ENCODE measurements at places on chromosomes 2 and 18. TPM values are rescaled to one million over a fixed set of nuclear protein-coding genes. Genes with fewer than 3 reads are reported as not detected.

The SLC16A14 gene
- 1.0 TPM for total RNA-seq

The TMEM163 gene
- total RNA-seq, result not detected

The SLC5A7 gene
- total RNA-seq, result not detected

The SKOR2 gene
- total RNA-seq, result not detected

The INPP4A gene
- 31.9 TPM for total RNA-seq

The CABLES1 gene
- total RNA-seq, result 11.8 TPM

The MAP4K3 gene
- total RNA-seq, result 6.4 TPM

The IL37 gene
- not detected for total RNA-seq

GRCh38 chr2:102266204-102266603 is 45.2 kb upstream of the IL1RL1 start:
- H3K27ac ChIP-seq, result no peak overlapping the region
- H3K4me1 ChIP-seq, result peaks cover 11% of the 10 kb centered on the region
- no peak overlapping the region for H3K4me3 ChIP-seq
- DNase-seq, result no peak

DNA sequence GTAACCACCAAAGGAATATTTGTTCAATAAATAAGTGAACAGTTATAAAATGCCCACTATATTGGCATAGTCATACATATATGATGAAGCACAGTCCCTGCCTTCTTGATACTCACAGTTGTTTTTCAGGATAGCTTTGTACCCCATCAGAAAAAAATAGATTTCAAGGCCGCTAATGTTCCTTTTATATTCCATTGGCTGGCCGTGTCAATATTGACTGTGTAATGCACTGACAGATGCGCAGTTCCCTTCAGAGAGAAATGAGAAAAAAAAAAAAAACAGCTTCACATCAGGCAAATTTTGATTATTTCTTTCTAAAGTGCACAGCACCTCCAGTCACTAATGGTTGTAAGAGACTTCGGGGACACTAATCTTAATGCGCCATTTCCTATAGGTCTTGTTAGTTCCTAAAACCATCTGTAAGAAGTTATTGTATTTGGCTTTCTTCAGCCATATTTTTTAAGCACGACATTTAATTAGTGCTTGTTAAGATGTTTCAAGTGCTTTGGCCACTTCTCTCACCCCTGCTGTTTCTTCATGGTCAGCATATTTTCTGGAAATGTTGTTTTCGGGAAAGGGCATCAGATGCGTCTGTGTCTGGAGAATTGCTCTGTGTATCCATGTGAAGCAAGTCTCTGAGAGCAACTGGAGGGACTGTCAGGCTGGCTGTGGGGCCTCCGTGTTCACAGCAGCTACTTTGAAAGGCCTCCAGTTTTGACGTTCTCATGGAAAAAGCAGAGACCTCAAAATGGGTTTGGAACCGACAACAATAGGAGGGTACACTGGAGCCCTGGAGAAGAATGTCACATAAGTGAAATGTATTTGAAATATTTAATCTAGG is 378.3 kb downstream of the MTX2 start:
- H3K4me3 ChIP-seq, result no peak overlapping the region
- H3K27ac ChIP-seq, result no peak overlapping the region
- peaks cover 70% of the 10 kb centered on the region for H3K27me3 ChIP-seq
- H3K36me3 ChIP-seq, result no peaks in the 10 kb centered on the region

DNA sequence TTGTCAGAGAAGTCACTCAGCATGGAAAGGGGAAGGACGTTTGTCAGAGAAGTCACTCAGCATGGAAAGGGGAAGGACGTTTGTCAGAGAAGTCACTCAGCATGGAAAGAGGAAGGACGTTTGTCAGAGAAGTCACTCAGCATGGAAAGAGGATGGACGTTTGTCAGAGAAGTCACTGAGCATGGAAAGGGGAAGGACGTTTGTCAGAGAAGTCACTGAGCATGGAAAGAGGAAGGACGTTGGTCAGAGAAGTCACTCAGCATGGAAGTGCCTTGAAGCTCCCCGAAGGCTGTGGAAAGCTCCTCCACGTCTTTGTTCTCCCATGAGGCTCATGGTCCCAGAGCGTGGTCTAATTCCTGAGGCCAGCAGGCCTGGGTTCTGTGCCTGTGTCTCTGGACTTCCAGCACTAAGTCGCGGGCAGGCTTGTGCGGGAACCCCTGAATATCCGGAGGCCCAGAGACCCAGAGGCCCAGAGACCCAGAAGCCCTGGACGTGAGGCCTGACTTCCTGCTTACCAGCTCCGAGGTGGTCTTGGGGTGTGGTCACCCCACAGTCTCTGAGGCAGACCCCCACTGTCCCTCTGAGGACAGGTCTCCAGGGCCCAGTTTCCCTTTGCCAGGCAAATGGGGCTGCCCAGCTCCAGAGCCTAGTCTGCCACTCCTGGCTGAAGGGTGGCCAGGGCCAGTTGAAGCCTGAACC is 70.4 kb upstream of the TWIST2 start:
- H3K27ac ChIP-seq, result no peak overlapping the region
- peaks cover 13% of the 10 kb centered on the region for H3K27me3 ChIP-seq
- DNase-seq, result no peak
- no peaks in the 10 kb centered on the region for H3K4me1 ChIP-seq
- no peak overlapping the region for H3K4me3 ChIP-seq

- no peaks in the 10 kb centered on the region for H3K27me3 ChIP-seq
- no peak for DNase-seq
- no peak overlapping the region for H3K27ac ChIP-seq
- no peaks in the 10 kb centered on the region for H3K36me3 ChIP-seq
These were observed 10.5 kb upstream of the KLF7 start for GRCh38 chr2:207176247-207176646.

- no peaks in the 10 kb centered on the region for H3K4me1 ChIP-seq
- H3K27me3 ChIP-seq, result no peaks in the 10 kb centered on the region
- H3K27ac ChIP-seq, result no peak overlapping the region
- no peaks in the 10 kb centered on the region for H3K36me3 ChIP-seq
- no peak overlapping the region for H3K4me3 ChIP-seq
These were observed 669.1 kb downstream of the GALR1 start for GRCh38 chr18:77918730-77919129.

DNA sequence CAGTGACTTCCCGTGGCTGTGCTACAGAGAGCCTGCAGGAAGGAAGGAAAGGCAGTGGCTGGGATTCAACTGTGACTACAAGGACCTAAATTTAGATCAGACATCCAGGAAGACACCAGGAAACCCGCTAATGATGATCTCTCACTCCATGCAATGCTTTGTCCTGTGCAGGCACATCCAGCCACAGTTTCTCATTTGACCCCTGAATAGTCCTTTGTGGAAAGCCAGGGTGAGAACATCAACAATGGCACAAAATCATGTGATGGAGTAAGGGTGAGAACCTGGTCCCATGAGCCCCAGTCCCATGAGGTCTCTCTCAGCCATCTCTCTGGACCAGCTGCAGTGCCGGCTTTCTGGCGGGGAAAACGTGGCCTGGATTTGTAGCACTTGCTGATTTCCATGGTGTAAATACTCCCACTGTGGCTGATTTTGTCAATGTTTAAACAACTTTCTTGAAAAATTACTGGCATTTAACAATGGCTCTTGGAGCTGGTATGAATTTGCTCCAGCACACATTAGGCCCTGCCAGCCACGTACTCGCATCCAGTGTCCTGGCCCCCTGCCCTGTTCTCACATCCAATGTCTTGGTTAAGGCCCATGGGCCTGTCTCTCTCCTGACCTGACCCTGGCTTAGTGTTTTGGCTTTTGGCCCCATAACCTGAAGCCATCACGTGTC is 159.0 kb upstream of the HAAO start:
- H3K27me3 ChIP-seq, result no peaks in the 10 kb centered on the region
- H3K27ac ChIP-seq, result no peak overlapping the region
- no peak for DNase-seq
- H3K4me3 ChIP-seq, result no peak overlapping the region
- no peaks in the 10 kb centered on the region for H3K36me3 ChIP-seq

GRCh38 chr2:17373041-17373440 is 145.2 kb downstream of the RAD51AP2 start:
- H3K36me3 ChIP-seq, result no peaks in the 10 kb centered on the region
- no peaks in the 10 kb centered on the region for H3K27me3 ChIP-seq
- no peaks in the 10 kb centered on the region for H3K4me1 ChIP-seq
- DNase-seq, result no peak
- H3K27ac ChIP-seq, result no peak overlapping the region
- no peak overlapping the region for H3K4me3 ChIP-seq

- no peak for DNase-seq
- no peaks in the 10 kb centered on the region for H3K27me3 ChIP-seq
- no peak overlapping the region for H3K4me3 ChIP-seq
- H3K36me3 ChIP-seq, result no peaks in the 10 kb centered on the region
These were observed 358.9 kb downstream of the TNS1 start for GRCh38 chr2:217643789-217644301.

- DNase-seq, result no peak
- H3K4me3 ChIP-seq, result no peak overlapping the region
- H3K36me3 ChIP-seq, result no peaks in the 10 kb centered on the region
- H3K27ac ChIP-seq, result no peak overlapping the region
These were observed 204.9 kb upstream of the ACVR2A start for GRCh38 chr2:147639891-147640290.

DNA sequence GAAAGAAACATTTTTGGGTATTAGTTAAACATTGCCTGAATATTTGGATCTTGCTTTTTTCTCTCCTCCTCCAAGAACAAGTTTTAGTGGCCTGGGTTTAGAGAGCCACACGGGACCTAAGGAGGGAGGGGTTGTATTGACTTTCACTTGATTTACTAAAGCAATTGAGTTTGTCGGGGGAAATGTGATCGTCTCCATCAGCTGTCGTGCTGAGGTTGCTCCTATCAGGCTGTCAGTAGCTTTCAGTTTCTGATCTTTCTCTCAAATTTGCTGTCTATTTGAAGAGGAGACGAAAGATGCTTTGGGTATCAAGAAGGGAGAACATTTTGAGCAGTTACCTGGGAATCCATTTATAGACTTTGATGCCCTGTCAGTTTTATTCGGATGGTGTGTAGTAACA is 106.0 kb downstream of the SETBP1 start:
- peaks cover 4% of the 10 kb centered on the region for H3K4me1 ChIP-seq
- DNase-seq, result no peak
- no peaks in the 10 kb centered on the region for H3K36me3 ChIP-seq
- H3K4me3 ChIP-seq, result no peak overlapping the region
- peaks cover 11% of the 10 kb centered on the region for H3K27me3 ChIP-seq

- DNase-seq, result no peak
- no peak overlapping the region for H3K27ac ChIP-seq
- H3K4me1 ChIP-seq, result peaks cover 25% of the 10 kb centered on the region
- H3K4me3 ChIP-seq, result peak overlapping the region; percentile 12
- H3K27me3 ChIP-seq, result no peaks in the 10 kb centered on the region
These were observed 5.7 kb downstream of the ROCK1 start for GRCh38 chr18:21105936-21106335.
